CD4-positive, CD25-positive, alpha-beta regulatory T cell (primary cell): ENCODE measurements at places on chromosomes 12 and 14. TPM values are rescaled to one million over a fixed set of nuclear protein-coding genes. Genes with fewer than 3 reads are reported as not detected.

The AKAP5 gene
- total RNA-seq: 1.3 TPM

The SERPINA5 gene
- not detected for total RNA-seq

The MAP3K9 gene
- total RNA-seq: 15.7 TPM

The CISTR gene
- not detected for total RNA-seq

The CD163L1 gene
- not detected for total RNA-seq

The NEUROD4 gene
- total RNA-seq: not detected

The A2ML1 gene
- not detected for total RNA-seq

The IQSEC3 gene
- 0.05 TPM for total RNA-seq

The MYO1H gene
- total RNA-seq: not detected

The TSPAN9 gene
- total RNA-seq: 1.2 TPM

The SYNDIG1L gene
- total RNA-seq: not detected

The SLC5A8 gene
- total RNA-seq: not detected

The PLA2G1B gene
- total RNA-seq: not detected

The STON2 gene
- total RNA-seq: 4.4 TPM

The PPP1R1A gene
- not detected for total RNA-seq

The RPL10L gene
- total RNA-seq: not detected

The AJUBA gene
- 0.54 TPM for total RNA-seq

The JPH4 gene
- not detected for total RNA-seq

The USP44 gene
- total RNA-seq: 1.4 TPM

The MUCL1 gene
- not detected for total RNA-seq
